Activated naive CD8-positive, alpha-beta T cell treated with anti-CD3 and anti-CD28 coated beads for 36 hours (primary cell): ENCODE measurements at places on chromosomes 1 and 21. TPM values are rescaled to one million over a fixed set of nuclear protein-coding genes. Genes with fewer than 3 reads are reported as not detected.
A peak's percentile ranks its signal among the peaks of the same experiment; 100 is the strongest.

Gene EVA1B
- 6.3 TPM for total RNA-seq

- no peak for DNase-seq
Observed at GRCh38 chr1:207045453-207045852, 5.6 kb downstream of the YOD1 start.

DNA sequence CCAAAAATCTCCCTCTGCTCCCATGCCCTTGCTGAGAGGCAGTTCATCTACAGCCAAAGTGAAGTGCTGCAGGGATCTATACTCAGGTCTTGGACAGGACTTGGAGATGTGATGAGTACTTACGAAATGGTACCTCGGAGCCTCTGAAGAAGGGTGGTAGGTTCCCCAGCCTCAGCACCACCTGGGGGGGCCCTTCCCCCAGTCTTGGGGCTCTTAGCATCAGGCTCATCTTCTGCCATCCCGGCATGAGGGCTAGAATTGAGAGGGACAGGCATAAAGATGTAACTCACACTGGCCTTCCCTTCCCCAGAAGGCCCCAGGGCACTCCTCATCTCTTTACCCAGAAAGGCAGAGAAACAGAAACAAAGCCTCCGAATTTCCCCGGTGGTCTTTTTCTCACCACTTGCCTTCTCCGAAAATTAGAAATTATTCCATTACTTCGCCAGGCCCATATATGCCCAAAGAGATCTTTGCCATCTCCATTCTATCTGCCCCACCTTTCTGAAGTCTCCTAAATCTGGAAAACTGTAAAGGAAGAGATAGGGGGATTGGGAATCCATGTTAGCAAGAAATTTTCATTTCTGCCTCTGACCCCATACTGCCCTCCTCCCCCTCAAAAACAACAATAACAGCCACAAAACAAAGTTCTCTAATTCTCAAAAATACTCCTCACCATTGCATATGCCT, 827 bp downstream of the RFX5 start:
- peak; percentile 15 for DNase-seq

DNA sequence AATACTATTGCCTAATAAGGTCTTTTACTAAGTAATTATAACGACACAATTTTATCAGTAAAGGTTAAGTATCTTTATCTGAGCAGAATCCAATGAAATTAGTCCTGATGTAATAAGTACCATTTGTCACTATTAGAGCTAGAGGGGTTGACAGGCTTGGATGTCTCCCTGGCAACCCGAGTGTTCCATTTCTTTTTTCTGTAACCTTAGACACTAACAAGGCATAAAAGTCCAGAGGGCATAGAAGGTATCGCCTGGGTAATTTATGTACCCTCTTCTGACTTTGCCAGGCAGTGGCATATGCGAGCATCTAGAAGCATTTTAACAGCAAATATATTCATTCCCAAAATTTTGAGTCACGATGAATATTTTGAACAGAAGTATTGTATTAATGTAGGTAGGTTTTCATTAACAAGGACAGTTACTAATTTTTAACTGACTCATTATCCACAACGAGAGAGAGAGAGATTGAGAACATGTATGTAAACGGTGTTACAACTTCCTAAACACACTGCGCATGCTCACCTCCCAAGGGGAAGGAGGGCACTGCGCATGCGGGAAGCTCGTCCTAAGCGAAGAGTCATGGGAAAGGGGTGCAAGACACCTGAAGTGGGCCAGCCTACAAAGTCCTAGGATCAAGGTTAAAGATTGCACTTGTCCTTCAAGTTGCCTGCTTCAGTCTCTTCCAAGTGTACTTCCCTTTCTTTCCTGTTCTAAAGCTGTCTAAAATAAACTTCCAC, 423.9 kb downstream of the DSCAM start:
- DNase-seq: no peak

GRCh38 chr21:21851657-21852056, 853.4 kb downstream of the NCAM2 start:
- no peak for DNase-seq

DNA sequence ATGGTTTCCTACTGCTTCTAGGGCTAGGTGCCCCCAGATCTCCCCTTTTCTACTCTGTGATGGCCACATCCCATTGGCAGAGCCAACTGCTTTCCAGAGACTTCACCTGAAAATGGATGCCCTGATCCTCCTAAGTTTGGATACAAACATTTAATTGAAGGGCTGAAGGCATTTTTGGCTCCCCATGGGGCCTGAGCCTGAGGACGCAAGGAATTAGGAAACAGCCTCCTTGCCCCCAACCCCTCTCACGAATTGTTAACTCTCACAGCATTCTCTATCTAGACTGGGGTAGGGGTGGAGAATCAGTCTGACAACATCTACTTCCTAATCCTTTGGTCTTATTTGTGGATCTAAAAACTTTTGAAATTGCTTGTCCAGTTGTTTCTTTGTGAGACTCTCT, 108.5 kb upstream of the KCNK2 start:
- DNase-seq: no peak

DNA sequence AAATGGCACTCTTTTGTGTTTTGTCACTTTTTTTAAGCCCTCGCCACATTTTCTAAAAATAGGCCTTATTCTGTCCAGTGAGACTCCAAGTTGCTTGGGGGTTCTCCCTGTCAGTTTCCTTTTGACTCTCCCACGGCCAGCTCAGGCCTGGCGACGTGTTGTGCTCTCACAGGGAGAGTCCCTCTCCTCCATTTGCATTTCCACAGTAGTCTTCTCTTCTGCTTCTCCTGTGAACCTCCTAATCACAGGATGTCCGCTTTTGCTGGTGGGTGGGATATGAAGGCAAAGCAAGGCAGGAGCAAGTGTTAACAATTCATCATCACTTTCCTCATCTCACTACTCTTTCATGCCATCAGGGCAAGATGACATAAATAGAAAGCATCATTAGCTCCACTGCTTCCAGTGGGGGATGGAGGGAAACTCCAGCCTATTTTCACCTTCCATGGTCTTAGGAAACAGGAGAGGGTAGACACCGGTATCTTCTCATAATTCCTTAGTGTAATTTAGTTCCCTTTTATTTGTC, 99.8 kb downstream of the INTS7 start:
- DNase-seq: peak; percentile 82

Gene DCST2
- total RNA-seq: 0.20 TPM

- no peak for DNase-seq
Observed at GRCh38 chr1:232221802-232222499, 408.0 kb downstream of the SIPA1L2 start.

GRCh38 chr21:26941421-26941820, 25.5 kb downstream of the ADAMTS5 start:
- DNase-seq: no peak

- no peak for DNase-seq
Observed at GRCh38 chr1:221510793-221511503, 230.9 kb downstream of the DUSP10 start.

DNA sequence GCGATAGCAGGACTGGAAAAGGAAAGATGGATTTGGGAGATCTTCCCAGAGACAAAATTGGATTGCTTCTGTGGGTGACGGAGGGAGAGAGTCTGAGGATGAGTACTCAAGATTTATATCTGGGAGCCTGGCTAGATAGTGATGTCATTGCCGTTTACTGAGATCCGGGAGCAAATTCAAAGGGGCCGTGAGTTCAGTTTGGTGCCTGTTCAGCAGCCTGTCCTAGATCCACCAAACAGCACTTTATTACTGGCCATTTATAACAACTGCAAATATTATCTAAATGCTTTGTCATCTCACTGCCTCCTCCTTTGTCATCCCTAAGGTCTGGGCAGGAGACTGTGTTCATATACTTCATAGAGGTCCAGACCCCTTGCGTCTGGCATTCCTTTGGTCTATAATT, 29.2 kb downstream of the MAPKAPK2 start:
- no peak for DNase-seq

- no peak for DNase-seq
Observed at GRCh38 chr1:214990619-214991018, 91.9 kb upstream of the KCNK2 start.

Gene APCS
- total RNA-seq: not detected

DNA sequence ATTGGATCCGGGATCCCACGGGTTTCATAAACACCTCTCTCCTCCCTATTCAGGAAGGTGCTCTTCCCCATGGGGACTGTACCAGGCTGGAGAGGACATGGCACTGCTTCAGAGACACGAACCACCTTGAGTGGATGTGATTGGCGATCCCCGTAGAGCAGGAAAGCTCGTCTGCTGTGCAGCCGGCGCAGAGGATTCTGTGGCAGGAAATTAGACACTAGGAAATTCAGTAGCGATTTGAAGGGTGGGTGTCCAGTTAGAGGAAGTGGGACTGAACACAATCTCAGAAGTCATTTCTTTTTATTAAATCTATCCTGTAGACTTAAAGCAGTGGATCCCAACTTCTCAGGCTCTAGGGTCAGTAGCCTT, 767 bp downstream of the PDIK1L start:
- DNase-seq: no peak
